SJCRH30 (cell line): ENCODE measurements at places on chromosomes 13 and 19. TPM values are rescaled to one million over a fixed set of nuclear protein-coding genes. Genes with fewer than 3 reads are reported as not detected.
A peak's percentile ranks its signal among the peaks of the same experiment; 100 is the strongest.

The CGB7 gene
- not detected in 2 replicates for total RNA-seq

- peaks cover 12% of the 10 kb centered on the region for H3K4me1 ChIP-seq
- no peaks in the 10 kb centered on the region for H3K27me3 ChIP-seq
- H3K27ac ChIP-seq = no peak overlapping the region
Measured at GRCh38 chr13:45503658-45504057, 38.9 kb downstream of the COG3 start.

DNA sequence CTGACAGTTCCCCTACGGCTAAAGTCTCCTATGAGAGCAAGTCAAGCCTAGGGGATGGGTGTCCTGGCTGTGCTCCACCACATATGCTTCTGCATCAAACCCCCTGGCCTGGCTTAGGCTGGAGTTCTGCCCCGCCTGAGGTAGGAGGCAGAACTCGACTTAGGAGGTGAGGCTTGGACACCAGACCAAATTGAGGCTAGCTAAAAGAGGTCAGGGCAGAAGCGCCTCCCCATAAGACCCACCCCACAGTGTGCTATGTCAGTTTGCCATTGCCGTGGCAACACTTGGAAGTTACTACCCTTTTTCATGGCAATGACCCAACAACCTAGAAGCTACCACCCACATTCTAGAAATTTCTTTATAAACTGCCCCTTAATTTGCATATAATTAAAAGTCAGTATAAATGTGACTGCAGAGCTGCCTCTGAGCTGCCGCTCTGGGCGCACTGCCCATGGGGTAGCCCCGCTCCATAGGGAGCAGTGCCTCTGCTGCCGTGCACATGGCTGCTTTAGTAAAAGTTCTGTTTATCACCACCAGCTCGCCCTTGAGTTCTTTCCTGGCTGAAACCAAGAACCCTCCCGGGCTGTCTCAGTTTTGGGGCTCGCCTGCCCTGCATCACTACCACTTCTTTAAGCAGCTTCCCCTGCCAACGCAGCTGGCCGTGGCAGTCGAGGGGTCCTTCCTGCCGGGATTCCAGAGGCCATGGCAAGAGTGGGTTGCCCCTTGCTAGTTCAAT lies 20.2 kb downstream of the AP1M1 start:
- DNase-seq = no peak
- peaks cover 72% of the 10 kb centered on the region for H3K36me3 ChIP-seq
- H3K27me3 ChIP-seq = no peaks in the 10 kb centered on the region
- H3K27ac ChIP-seq = no peak overlapping the region
- no peaks in the 10 kb centered on the region for H3K4me1 ChIP-seq

DNA sequence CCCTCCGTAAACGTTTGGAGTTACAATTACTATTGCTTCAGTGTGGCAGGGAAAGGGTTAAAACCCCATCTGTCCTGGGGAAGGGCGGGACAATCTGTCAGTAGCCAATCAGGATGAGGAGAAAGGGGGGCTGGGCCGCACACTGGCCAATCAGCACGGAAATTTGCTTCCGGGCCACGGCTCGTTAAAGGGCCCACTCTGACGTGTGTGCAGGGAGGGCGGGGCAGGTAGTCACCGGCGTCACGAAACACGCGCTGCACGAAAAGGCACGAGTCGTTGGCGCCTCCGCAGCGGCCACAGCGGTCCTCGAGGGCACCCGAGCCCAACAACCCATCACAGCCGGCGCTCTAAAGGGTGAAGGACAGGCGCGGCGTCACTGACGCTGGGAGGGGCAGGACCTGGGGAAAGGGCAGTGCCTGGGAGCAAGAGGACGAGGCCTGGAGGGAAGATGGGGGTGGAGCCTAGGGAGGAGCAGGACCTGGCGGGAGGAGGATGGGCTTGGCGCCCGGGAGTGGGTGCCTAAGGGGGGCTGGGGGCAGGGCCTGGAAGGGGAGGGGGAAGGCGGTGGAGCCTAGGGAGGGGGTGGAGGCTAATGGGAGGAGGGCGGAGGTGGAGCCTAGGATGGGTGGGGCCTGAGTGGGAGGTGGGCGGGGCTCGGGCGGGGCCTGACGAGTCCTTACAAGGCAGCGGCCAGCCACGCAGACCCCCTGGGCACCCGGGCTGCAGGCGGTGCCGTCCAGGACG lies 4.9 kb downstream of the ADAMTSL5 start:
- H3K27me3 ChIP-seq = peaks cover 13% of the 10 kb centered on the region
- peaks cover 20% of the 10 kb centered on the region; the same call in 1 of the 2 replicates for H3K4me1 ChIP-seq
- peak; percentile 95 for DNase-seq
- no peaks in the 10 kb centered on the region for H3K36me3 ChIP-seq
- peak overlapping the region; percentile 19; the same call in 1 of the 2 replicates for H3K27ac ChIP-seq

The CRB3 gene
- total RNA-seq = not detected in 2 replicates

DNA sequence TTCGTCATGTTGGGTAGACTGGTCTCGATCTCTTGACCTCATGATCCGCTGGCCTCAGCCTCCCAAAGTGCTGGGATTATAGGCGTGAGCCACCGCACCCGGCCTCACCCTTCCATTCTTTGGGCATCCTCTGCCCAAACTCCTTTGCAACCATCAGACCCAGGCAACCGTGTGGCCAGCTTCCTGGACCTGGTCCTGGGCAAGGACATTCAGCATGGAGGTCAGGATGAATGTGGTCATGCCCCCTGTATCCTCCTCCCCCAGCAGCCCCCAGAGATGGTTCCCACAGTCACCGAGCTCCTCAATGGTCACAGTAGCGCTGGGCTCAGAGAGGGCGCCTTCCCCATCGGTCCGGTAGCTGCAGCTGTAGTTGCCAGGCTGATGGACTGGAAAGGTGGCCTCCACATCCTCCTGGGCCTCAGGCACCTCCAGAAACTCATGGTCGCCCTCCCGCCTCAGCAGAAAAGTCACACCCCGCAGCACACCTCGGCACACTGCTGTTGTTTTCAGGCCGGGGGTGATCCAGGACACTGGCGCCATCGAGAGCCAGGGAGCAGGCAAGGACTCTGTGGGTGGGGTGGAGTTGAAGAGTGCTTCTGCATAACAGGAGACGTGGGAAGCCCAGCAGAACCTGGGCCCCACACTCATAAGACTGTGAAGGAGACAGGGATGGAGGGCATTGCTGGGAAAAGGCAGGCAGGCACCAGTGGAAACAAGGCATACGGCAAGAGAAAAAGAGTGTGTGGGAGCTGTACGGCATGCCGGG lies 1.1 kb downstream of the A1BG start:
- H3K4me3 ChIP-seq = no peak overlapping the region
- DNase-seq = no peak
- no peaks in the 10 kb centered on the region for H3K36me3 ChIP-seq
- no peaks in the 10 kb centered on the region for H3K27me3 ChIP-seq

DNA sequence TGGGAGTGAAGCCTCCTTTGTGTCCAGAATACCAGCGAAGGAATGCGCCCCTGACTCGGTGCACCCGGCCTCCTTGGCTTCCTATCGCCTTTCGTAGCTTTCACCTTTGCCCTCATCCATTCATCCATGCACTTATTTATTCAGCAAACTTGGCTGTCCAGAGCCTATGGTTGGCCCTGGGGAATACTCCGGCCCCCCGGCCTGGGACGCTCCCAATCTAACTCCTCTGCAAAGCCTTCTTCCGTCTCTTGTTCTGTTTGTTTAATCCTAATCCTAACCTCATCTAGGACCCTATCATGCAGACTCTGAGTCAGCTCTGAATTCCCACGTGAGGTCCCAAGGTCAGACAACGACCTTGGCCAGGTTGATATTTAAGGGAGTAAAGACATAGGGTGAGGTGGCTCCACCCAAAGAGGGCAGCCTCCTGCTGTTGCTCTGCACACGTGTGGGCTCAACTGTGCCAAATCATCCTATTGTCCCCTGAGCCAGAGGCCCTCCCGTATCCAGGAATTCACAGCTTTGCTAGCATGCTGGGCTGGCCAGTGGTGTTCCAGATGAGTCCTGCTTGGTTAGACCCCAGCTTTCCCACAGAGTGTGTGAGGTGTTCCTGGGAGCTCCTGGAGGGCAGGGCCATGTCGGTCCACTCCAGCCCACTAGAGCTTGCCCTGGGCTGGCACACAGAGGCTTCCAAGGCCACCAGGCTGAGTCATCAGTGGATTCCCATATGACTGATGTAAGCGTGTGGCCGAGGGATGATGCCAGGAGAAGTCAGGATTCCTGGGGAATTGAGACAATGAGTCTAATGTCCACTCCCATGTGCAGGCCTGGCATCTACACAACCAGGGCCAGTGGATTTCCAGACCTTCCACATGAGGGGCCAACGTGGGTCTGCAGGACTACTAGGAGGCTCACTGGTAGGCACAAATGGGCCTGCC lies 6.5 kb upstream of the CCNE1 start:
- H3K4me3 ChIP-seq = no peak overlapping the region
- peak overlapping the region; percentile 53 for H3K27ac ChIP-seq
- H3K36me3 ChIP-seq = no peaks in the 10 kb centered on the region
- peak; percentile 43 for DNase-seq
- peaks cover 15% of the 10 kb centered on the region for H3K4me1 ChIP-seq

DNA sequence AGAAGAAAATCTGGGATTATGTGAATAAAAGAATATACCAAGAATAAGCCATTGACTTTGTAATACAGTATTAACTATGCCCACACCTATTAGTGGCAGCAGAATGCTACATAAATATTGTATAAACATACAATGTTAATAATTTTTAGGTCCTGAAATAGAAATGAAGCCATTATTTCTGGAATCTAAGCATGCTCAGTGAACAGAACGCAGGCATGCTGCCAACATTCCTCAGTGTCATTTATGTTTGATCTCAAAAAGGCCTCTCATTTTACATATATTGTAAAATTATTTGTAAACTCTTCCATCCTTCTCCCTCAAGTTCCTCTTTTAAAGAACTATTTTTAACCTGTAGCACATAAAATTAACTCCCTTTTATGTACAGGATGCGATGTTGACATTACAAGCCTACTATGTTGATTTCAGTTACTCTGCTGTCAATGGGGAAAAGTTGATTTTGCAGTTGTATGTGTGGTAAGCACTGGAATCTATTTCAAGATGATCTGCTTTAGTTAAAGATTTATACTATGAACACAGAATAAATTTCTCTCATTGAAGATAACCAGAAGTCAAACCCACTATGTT lies 118.8 kb downstream of the VWA8 start:
- no peak for DNase-seq
- H3K36me3 ChIP-seq = no peaks in the 10 kb centered on the region
- H3K4me1 ChIP-seq = no peaks in the 10 kb centered on the region

The PCSK4 gene
- total RNA-seq = 0.58 and 1.1 TPM in 2 replicates

- H3K27me3 ChIP-seq = 0 out of 2 replicates have a peak, but pooled peaks cover 4% of the 10 kb centered on the region
- no peak overlapping the region for H3K4me3 ChIP-seq
- H3K27ac ChIP-seq = no peak overlapping the region
- no peaks in the 10 kb centered on the region for H3K4me1 ChIP-seq
Measured at GRCh38 chr19:6717036-6717435, 3.4 kb downstream of the C3 start.

DNA sequence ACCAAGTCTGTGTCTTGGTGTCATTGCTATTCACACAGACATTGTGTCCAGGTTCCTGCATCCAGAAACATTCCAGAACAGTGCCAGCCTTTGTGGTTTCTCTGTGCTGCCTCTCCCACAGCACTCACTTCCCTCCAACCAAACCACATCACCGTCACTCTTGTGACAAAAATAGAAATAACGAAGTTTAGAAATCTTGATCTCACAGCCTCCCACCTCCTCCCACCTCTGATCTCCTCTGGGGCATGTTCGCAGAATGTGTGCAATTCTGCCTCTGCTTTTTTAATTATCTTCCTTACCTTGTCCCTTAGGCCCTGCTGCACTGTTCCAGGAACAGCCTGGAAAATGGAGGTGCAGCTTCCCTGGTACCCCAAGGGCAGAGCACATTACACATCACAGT lies 8.7 kb upstream of the SERPINE3 start:
- H3K27ac ChIP-seq = no peak overlapping the region
- no peaks in the 10 kb centered on the region for H3K27me3 ChIP-seq
- no peak overlapping the region for H3K4me3 ChIP-seq
- no peaks in the 10 kb centered on the region for H3K36me3 ChIP-seq
- 0 out of 2 replicates have a peak, but pooled peaks cover 8% of the 10 kb centered on the region for H3K4me1 ChIP-seq

- H3K4me3 ChIP-seq = no peak overlapping the region
- no peak overlapping the region for H3K27ac ChIP-seq
- H3K27me3 ChIP-seq = peaks cover 25% of the 10 kb centered on the region
- H3K4me1 ChIP-seq = peaks cover 3% of the 10 kb centered on the region; the same call in 1 of the 2 replicates
Measured at GRCh38 chr19:29571181-29571580, 34.9 kb upstream of the POP4 start.

- H3K36me3 ChIP-seq = no peaks in the 10 kb centered on the region
- DNase-seq = no peak
- H3K27me3 ChIP-seq = 0 out of 2 replicates have a peak, but pooled peaks cover 9% of the 10 kb centered on the region
- H3K27ac ChIP-seq = no peak overlapping the region
Measured at GRCh38 chr13:44278166-44278565, 95.5 kb upstream of the SERP2 start.

DNA sequence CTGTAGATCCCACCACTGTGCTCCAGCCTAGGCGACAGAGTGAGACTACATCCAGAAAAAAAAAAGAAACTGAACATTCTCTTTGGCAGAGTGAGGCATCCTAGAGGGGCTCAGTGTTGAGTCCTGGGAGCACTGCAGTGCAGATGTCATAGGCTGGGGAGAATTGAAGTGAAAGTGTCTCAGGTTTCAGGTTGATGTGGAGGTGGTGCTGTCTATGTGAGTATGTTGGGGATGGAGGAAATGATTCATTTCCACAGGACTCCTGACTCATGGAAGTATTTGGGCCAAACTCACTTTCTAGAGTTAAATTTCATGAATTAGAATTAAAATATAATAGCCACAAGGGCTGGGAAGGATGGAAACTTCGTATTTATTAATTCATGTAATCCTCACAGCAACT lies 134.4 kb upstream of the TSC22D1 start:
- no peaks in the 10 kb centered on the region for H3K27me3 ChIP-seq
- H3K27ac ChIP-seq = peak overlapping the region; percentile 26; the same call in 1 of the 2 replicates
- peaks cover 10% of the 10 kb centered on the region for H3K4me1 ChIP-seq
- H3K4me3 ChIP-seq = no peak overlapping the region
- no peak for DNase-seq

DNA sequence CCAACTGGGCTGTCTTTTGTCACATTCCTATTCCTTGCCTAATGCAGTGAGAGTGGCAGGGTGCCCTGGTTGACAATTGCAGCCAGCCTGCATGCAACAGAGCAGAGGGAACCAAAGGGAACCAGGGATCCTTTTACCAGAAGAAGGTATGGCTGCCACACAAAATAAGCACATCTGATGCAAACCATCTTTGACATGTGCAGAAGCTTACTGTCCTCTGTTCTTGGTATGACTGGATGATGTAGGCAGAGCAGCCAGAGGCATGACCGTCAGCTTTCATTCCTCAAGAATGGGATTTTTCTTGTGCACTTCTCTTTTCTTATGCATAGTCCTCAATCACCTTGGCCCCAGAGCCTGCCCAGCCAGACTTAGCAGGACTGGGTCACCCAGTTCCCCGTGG lies 116.1 kb downstream of the UQCRFS1 start:
- DNase-seq = no peak
- no peak overlapping the region for H3K27ac ChIP-seq
- H3K4me1 ChIP-seq = no peaks in the 10 kb centered on the region
- no peaks in the 10 kb centered on the region for H3K27me3 ChIP-seq
- H3K36me3 ChIP-seq = no peaks in the 10 kb centered on the region
